ENCODE measurements at places on chromosomes 12 and 14.
A peak's percentile ranks its signal among the peaks of the same experiment; 100 is the strongest.

DNA sequence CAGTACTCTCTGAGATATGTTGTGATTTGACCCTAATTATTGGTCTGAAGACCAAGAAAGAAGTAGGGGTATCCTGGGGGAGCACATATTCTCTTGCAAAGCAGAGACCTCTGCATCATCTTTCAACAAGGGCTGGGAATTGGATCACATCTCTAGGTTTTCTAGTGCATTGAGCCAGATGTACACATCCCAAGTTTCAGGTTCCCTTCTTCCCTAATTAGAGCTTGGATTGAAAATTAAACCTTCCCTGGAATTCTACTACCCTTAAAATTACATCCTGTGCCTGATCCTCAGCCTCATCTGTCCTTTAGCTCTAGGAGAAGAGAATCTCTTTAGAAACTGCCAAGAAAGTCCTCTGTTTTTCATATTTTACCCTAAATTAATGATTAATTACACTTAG, 839.6 kb downstream of the SLC6A15 start:
- DNase-seq = no peak

- DNase-seq = no peak
These were observed 65.9 kb downstream of the NOVA1 start for GRCh38 chr14:26531894-26532293.

DNA sequence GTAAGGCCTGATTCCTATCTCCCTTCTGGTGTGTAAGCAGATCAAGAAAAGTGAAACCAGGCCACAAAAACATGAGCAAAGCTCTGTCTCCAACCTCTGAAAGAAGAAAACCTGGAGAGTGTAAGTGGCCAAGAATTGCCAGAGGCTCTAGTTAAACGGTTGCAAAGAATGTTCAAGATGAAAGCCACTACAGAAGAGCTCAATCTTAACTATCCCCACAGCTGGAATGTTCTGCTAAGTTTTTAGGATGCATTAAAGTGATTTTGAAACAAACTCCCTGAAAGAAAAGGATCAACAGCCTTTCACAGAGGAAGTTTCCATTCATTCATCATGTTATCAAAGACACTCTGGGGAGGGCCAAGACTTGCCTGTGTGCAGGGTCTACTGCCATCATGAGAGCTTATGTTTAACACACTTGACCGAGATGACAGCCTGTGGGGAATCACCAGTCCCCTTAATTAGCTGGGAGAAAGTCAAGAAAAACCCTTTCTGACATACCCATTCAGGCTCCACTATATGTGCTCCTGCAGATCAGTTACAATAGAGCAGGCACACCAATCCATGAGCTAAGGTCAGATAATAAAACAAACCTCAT, 128.0 kb upstream of the OVCH1 start:
- DNase-seq = no peak

GRCh38 chr12:130537051-130537450, 179.0 kb downstream of the RIMBP2 start:
- no peak for DNase-seq

GRCh38 chr14:99012703-99013102, 259.3 kb downstream of the BCL11B start:
- no peak for DNase-seq

GRCh38 chr12:132357623-132358186, 28.3 kb upstream of the GALNT9 start:
- DNase-seq = peak; percentile 48

DNA sequence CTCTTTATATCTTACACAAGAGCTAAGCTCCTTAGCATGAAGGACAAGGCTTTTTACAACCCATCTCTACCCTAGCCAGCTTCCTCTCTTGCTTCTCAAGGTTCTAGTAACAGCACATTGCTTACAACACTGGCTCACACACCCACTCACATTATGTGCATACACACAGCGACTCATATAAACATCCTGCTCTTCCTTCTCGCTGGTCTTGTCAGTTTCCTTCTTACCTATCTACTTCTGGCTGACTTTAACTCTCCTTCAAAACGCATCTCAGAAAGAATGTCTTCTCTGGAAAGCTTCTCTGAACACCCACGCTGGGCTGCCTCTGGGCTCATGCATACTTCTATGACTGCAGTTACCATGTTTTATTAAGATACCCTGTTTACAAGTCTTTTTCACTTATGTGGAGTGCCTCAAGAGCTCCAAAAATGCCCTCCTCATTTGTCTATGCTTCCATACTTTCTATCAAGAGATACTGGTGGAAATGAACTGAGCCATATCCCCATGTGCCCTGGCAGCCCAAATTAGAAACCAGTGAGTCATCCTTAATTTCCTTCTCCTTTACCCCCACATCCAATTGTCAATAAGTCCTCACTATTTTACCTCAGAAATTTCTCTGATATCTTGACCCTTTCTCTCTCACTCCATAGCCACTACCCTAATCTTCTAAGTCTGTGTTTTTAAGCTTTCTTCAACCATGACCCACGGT, 126.9 kb upstream of the KRAS start:
- DNase-seq = no peak

DNA sequence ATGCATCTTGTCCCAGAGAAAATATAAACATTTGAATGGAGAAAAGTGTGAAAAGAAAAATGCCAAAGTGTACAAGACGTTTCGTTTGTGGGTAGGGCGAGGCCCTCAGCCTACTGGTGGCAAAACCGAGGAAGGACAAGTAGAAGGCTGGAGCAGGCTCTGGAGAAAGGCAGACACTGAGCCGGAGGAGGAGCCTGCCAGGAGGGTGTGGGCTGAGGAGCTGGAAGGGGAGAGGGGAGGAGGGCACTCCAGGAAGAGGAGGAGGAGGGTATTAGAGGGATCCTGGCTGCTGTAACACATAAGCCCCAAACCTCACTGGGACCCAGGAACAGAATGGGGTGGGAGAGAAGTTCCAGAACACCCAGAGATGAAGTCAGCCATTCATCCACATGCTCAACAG, 47.7 kb downstream of the CLMN start:
- DNase-seq = no peak

DNA sequence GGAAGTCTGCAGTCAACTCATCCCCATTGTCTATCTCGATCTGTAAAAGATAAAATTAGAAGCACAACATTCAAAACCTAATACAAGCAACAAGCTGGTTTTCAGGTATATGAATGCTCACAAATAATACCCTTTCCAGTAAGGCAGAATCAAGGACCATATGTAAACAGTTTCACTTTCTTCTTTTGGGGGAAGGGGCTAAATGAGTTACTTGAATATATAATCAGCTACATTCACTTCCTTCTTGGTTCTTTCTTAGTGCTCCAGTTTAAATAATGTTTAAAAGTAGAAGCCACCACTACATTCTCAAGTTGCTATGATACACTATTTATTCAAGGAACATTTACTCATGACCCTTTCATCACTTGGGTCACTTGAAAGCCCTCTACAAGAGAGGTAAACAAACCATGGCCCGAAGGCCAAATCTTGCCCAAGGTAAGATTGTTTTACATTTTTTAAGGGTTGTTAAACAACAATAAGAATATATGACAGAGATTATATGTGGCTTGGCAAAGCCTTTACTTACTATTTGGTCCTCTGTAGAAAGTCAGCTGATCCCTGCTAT, 10.3 kb downstream of the TWF1 start:
- DNase-seq = no peak

GRCh38 chr12:108939594-108939993, 59.7 kb downstream of the DAO start:
- DNase-seq = no peak

DNA sequence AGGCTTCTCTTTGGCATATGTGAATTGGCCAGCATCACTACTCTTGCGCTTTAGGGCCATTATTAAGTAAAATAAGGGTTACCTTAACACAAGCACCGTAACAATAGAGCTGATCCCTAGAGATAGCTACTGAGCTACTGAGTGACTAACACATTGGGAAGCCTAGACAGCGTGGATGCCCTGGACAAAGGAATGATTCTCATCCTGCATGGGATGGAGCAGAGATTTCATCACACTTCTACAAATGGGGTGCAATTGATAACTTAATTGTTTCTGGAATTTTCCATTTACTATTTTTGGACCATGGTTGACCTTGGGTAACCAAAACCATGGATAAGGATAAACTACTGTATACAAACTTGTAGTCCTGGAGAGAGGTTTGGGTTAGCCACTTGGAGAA, 57.1 kb downstream of the FBXO34 start:
- no peak for DNase-seq

- DNase-seq = no peak
These were observed 102.0 kb downstream of the DICER1 start for GRCh38 chr14:95055318-95055717.

- DNase-seq = no peak
These were observed 397.4 kb downstream of the ADAMTS20 start for GRCh38 chr12:43154498-43155045.

GRCh38 chr12:131642101-131642540, 68.8 kb upstream of the SFSWAP start:
- no peak for DNase-seq

DNA sequence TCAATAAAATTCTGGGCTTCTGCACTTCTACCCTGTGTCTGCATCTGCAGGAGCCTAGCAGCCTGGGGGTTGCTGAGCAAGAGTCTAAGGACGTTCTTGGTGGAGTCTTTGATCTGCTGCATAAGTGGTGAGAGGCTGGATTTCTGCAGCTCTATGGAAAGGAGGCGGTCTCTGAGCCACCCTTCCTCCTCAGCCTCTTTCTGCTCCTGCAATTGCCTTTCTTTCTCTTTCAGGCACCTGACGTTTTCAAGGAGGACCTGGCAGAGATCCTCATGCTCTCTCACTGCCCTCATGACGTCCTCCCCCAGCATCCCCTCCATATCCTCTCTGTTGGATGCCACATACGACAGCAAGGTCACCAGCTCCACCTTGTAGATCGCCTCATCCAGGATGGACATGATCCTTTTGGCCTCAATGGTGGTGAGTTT, 13.6 kb upstream of the TPCN1 start:
- no peak for DNase-seq

DNA sequence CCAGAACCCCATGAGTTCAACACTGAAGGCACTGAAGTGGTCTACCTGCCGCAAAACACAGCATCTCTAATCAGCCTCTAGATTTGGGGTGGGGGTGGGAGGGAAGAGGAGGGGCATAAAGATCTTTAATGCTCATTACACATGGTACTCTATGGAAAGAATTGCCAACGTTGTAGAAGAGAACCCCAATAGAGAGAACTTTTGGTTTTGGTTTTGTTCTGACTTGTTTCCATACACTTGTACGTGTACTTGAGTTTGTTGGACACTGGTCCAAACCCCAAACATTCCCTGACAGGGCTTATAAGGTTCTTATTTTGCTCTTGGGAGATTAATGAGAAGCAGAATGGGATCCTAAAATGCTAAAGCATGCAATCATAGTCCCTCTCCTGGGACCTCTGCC, 31.0 kb downstream of the GNPTAB start:
- DNase-seq = no peak

GRCh38 chr12:6085841-6086240, 38.6 kb downstream of the VWF start:
- no peak for DNase-seq

DNA sequence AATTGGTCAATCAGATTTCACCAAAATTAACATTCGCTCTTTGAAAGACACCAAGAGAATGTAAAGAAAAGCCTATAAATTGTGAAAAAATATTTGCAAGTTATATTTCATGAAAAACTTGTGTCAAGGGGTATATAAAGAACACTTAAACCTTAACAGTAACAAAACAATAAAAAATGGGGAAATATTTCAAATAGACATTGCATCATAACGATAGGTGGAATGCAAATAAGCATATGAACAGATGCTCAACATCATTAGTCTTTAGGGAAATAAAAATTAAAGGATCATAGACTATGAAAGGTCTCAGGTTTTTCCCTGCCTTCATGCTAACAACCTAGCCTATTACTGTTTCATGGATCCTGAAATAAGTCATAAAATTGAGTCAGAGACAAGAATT, 64.3 kb downstream of the COCH start:
- no peak for DNase-seq

DNA sequence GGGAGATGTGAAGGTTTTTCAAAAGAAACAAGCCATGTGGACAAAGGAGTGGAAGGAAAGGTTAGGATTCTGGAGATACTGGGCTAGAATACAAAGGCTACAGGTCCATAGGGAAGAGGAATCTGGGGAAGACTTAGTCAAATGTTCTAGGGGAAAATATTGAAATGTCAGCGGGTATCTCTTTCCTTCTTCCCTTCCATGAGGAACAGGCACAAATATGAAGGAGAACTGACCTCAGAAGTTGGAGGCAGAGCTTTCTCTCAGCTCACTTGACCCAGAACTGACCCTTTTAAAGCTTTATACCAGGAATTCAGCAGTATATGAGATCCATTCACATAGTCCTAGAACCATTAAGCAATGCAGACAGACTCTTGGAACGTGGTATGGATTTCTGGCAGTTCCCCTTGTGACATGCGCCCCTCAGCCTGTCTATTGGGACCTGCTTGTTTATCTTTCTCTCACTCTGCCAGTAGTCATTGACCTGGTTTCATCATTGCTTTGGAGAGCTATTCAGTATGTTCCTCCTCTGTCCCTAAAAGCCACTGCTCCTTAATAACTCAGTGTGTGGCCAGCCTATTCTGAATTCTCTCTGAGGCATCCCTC, 43.0 kb upstream of the GSG1 start:
- no peak for DNase-seq

DNA sequence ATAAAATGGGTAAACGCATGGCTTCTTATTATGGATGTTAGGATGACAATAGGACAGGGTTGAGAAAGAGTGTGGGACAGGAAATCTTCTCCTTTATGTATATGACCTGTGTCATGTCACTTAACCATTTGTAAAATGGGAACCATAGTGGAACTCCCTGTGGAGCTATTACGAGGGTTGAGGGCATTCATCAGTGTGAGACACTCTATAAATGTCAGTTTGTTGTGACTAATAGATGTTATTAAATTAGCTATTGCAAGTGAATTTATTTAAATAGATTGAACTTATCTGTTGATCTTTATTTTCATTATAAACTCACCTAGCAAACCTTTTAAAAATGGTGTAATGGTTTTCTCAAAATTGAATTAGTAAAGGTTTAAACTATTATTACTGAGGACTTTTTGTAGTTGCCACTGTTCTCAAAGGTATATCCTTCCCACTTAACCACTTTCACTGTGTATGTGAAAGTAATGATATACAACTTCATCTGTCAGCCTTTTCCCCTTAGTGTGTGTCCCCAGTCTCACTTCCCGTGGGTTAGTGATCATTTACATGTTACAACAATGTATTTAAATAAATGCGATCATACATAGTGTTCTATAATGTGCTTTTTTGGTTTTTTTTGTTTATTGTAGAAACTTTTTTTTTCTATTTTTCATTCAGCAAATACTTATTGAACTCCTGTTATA, 17.1 kb downstream of the HELB start:
- DNase-seq = no peak

DNA sequence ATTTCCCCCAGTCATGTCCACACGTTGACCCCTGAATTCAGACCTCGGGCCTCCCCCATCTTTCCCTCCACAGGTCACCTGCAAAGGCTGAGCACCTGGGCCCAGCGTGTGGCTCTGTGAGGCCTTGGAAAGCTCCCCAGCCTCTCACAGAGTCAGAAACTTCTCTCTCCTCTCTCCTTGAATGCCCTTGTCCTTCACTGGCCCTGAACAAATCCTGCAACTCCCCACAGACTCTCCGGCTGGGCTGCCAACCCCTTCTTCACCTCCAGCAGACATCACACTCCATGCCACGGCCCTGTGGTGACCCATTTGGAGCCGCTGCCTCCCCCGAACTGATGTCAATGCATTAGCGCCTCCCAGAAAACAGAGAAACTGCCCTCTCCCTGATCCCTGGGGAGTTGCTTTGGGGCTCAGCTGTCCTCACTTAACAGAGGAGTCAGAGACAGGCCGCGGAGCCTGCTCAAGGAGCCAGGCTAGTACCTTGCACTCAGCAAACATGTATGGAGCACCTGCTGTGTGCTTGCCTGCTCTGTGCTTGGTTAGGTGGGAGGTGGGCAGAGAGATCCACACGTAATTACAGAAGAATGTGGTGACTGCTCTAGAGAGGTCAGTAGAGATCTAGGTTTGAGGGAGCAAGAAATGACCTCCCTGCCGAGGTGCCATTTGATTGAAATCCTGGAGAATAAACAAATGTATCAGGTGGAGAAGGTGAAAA, 99.2 kb upstream of the PWP1 start:
- DNase-seq = no peak
